G401 (cell line): ENCODE measurements at places on chromosomes 7 and 10.

DNA sequence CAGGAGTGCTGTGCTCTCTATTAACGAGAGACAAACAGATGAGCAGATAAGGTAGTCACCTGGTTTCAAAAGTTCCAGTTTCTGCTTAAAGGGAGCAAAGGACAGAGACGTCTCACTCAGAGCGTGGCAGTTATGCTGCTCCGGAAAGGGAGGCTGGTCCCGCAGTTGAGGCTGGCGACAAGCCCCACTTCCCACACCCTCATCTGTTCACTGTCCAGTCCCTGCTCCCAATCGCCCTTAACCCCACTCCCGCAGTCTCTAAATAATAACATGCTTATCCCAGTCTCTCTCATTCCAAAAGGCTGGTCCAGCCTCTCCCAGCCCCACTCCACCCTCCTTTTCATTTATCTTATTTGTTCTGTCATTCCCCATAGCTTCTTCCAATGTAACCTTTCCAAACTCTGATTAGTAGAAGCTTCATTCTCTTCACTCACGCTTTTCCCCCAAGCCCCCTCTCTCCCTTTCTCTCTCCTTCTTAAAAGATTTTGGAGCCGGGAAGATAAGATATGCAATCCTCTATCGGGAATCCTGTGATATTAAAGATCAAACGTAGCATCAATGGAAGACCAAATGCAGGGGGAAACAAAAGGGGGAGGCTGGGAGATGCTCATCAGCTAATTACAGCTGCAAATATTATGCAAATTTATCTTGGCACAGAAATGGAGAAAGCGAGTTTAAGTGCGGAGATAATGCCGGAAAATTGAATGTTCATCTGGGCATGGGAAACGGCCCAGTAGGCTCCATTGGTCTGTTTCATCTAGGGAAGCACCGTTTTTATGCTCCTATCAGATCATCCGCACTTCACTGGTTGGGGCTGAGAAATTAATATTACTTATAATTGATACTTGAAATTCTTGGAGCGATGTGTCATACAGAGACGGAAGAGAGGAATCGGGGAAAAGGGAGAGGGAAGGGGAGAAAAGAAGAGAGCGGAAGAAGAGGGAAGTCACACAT lies 16.3 kb upstream of the GATA3 start:
- no peak for DNase-seq

- no peak for DNase-seq
These were observed 16.1 kb downstream of the COL17A1 start for GRCh38 chr10:104069613-104070012.

GRCh38 chr7:128017460-128017859 lies 13.8 kb downstream of the LRRC4 start:
- no peak for DNase-seq

- DNase-seq, result no peak
These were observed 694.1 kb downstream of the ANKRD7 start for GRCh38 chr7:118918556-118918955.

DNA sequence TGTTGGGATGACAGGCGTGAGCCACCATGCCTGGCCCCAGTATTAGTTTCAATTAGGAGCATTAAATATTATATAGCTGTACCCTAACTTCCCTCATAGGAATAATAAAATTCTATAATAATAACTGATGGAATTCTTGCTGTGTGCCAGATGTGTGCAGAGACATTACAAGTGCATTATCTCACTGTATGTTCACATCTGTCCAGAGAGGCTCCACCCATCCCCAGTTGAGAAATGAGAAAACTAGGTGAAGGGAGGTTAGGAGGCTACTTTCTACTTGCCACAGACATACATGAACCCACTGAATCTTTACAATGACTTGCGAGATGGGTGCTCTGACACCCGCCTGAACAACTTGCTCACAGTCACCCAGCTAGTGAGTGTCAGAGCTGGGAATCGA lies 3.2 kb downstream of the GALNT17 start:
- DNase-seq, result no peak

DNA sequence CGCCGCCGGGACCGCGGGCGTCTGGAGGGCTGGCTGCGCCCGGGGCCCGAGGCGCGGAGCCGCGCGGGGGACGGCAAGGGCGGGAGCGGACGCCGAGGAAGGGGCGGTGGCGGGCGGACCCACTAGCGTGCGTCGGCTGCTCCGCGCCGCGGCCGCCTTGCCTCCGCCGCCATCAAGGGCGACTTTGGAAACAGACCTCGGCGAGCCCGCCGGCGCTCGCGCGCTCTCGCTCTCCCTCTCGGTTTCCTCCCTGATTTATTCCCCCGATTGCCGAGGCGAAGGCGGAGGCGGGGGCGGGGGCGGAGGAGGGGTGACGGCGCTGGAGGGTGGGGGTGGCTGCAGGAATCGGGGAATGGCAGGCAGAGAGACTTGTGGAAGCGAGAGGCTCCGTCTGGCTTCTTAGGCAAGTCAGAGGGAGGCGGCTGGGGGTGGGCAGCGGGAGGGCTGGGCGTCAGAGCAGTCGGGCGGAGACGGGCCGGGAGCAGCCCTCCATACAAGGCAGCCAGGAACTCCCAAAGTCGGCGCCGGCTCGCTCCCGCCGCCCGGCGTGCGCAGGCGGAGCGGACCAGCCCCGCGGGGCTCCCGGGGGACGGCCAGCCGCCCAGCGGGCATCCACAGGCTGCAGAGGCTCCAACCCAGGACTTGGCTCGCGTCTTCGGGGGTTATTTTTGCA lies at the start of gene CACNA2D1:
TSS of gene CACNA2D1 (minus strand) at position 231 of the 673 bp plus-strand sequence.
- peak; percentile 82 for DNase-seq

DNA sequence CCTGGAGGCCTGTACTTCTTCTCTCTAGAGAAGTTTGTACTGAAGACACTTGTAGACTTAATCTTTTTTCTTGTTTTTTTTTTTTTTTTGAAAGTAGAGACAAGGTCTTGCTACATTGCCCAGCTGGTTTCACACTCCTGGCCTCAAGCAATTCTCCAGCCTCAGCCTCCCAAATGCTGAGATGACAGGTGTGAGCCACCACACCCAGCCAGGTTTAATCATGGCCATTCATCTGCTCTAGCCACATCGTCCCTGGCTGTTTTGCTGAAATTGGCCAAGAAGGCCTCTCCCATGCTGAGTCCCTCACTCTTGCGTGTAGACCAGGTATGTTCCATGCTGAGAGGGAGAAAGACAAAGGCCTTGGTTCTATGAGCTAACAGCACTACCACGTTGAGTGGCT lies 176.2 kb downstream of the JCAD start:
- DNase-seq, result no peak
